ENCODE measurements at places on chromosomes 2 and 18.

DNA sequence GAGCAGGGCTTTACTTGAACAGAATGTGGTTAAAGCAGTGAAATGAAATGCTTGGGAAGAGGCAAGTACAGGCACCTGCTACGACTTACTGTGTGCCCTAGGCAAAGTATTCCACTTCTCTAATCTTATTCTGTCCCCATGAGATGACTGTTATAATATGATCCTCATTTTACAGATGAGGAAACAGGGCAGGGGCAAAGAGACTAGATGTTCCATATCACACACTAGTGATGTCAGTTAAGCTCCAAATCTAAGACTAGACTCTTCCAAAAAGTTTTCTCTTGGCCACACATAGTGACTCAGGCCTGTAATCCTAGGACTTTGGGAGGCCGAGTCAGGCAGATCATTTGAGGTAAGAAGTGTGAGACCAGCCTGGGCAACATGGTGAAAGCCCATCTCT, 235.0 kb downstream of the SETBP1 start:
- no peak for DNase-seq

GRCh38 chr2:144490017-144490416, 29.9 kb downstream of the ZEB2 start:
- no peak for DNase-seq

DNA sequence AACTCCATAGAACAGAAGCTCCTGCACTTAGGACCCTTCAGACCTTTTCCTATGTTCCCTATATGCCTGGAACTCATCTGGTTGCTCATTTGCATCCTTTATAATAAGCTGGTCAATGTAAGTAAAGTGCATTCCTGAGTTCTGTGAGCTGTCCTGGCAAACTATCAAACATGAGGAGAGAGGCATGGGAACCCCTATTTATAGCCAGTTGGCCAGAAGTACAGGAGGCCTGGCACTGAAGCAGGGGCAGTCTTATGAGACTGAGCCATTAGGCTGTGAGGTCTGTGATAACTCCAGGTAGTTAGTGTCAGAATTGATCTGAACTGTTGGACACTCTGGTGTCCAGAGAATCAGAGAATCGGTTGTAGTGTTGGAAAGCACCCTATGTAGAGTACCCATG, 88.4 kb downstream of the EHD3 start:
- no peak for DNase-seq

GRCh38 chr18:31678425-31678824, 6.0 kb downstream of the B4GALT6 start:
- DNase-seq: no peak

DNA sequence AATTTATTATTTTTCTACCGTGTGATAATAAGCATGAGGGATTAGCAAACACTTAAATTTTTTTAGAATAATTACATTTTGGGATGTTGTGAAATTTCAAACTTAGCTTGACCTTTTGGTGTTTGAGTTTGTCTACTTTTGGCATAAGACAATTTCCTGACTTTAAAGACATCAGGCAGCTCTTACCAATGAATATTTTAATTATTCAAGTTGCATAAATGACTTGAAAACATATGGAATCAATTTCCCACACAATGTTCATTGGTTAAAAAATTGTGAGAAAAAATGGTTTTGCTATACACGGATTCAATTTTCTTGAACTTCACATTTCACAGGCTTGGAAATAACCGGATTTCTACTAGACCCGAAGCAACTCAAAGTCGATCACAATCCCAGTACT, 243.4 kb downstream of the IKZF2 start:
- DNase-seq: no peak

All from activated CD4-positive, alpha-beta T cell treated with anti-CD3 and anti-CD28 coated beads for 36 hours (primary cell).